Osteocyte (in vitro differentiated cells): ENCODE measurements at places on chromosomes 13 and 19. TPM values are rescaled to one million over a fixed set of nuclear protein-coding genes. Genes with fewer than 3 reads are reported as not detected.

CAPN12 gene
- total RNA-seq = not detected in 2 replicates

MYO1F gene
- 0.31 and 0.43 TPM in 2 replicates for total RNA-seq

DNA sequence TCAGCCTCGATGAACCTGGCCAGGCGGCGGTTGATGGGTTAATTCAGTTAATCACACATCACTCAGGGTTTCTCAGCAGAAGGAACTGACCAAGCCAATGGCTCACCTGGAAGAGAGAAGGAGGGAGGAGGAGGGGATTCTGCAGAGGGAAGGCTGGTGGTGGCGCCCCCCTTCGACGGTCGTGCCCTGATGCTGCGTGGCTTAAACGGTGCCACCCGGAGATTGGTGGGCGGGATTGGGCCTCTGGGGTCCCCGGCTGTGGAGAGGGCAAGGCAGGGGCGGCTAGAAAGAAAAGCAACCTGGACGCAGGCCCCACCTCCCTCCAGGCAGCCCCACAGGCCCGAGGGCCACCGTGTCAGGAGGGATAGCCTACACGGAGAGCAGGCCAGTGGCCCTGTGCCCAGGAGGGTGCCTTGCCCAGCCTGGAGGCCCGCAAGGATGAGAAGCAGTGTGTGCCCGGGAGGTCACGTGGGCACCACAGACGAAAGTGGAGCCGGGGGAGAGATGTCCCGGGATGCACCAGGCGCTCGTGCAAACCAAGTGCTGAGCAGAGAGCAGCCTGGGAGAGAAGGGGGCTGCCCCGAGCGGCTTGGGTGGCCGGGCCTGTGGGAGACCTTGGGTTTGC is 16.0 kb downstream of the CSNK1G2 start:
- no peak for DNase-seq

DNA sequence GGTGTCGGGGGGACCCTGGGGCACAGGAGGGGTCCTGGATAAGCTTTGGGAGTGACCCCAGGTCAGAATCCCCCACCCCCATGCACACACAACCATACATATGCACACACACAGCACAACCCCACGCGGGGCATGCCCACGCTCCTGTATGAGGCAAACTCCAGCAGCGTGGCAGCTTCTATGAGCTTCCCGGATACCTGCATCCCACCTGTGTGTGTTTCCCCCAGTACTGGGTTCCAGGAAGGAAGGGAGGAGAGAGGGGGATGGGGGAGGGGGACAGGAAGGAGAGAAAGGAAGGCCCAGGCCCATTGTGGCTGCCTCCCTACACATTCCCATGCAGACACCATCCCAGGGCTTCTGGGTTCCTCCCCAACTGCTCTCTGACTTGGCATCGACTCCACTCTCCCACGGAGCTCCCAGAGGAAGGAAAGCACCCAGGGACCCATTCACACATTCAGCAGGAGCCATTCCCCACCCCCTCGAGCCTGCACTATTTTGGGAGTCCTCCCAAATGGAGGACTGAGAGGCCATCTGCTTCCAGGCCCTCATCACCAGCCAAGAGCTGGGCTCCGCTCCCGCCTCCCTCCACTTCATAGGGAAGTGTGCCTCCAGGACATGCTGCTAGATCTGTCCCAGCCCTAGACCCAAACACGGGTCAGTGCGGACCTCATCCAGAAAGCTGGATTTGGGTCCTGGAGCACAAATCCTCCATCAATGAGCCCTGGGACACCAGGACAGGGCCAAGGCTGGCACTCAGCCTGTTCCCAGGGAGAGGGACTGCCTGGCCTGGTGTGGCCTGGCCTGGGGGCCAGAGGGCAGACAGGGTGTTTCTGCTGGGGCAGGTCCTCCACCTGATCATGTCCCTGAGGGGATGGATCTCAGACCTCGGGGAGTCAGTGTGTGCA is 13.2 kb downstream of the PRR36 start:
- DNase-seq = no peak

DNA sequence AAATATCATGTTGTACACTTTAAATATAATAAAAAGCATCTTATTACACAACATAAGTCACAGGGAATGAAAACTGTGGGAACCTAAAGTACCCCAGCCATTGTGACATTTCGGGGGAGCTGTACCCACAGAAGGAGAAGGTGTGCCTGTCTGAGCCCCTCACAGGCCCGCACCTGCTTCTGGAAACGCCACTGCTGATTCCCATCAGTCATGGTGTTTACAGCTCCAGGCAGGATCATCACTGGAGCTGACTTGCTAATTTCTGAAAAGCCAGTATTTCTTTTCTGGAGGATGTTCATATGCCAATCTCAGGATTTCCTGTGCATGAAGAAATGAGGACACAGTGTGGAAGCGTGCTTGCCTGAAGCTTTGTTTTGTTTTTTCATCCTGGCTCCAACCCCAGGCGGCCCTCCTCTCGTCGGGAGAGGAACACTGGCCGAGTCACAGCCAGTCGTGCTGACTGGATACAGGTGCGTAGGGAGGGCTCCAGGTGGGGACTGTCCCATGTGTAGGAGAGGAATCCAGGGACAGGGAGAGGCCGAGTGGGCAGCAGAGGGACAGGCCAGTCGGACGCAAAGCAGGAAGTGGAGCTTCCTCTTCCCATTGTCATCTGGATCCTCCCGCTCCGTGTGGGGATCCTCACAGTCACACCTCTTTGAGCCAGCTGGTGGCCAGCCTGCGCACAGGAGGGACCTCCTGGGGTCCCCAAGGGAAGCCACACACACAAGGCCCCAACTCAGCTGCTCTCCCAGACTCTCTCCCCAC is 4.2 kb upstream of the ATP12A start:
- no peak for DNase-seq
